ENCODE measurements at places on chromosomes 3 and 15.

DNA sequence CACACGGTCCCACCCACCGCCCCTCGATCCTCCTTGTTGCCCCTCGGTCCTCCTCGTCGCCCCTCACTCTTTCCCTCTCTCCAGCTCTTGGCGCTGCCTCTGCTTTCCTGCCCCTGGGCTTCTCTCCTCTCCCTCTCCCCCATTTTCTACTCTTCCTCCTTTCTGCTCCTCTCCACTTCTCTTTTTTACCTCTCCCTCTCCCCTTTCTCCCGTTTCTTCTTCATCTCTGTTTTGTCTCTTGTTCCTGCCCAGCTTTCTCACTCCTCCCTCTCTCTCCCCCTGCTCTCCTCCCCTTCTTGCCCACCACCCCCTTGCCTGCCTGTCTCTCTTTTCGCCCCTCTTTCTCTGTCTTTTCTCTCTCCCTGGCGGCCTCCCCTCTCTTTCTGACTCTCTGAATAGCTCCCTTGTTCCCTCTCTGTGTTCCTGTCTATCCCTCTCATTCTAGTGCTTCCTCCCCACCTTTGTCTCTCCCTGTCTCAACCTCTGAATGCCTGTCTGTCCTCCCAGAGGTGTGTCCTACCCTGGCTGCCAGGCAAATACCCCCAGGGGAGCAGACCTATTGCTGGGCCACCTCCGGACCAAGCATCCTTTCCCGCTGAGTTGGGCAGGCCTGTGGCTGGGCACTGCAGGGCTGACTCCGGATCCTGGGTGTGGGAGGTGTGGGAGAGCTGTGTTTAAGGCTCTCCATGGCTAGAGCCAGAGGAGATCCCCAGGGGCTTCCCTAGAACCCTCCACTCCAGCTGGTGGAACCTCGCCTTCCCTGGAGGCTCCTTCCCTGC, 41.0 kb downstream of the EPHB3 start:
- no peak for DNase-seq

DNA sequence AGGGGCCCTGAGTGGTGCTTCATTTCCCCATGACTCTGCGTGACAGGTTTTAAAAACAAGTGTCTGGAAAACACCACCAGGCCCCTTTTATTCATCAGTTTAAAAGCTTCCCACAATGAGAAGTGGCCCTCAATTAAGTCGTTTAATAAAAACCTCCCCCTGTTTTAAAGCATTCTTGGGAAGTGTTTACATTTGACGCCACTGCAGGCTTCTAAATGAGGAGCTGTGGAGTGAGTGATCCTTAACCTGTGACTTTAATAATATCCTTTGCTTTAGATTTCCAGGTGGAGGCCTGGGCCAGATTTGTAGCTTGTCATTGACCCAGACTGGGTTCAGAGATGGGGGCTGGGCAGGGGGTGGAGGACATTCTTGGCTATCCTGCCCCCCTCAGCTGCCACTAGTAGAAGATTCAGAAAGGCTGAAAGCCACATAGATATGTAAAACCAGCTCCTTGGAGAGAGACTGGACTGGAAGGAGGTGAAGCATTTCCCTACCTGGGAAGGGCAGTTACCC, 11.3 kb downstream of the CGNL1 start:
- no peak for DNase-seq

DNA sequence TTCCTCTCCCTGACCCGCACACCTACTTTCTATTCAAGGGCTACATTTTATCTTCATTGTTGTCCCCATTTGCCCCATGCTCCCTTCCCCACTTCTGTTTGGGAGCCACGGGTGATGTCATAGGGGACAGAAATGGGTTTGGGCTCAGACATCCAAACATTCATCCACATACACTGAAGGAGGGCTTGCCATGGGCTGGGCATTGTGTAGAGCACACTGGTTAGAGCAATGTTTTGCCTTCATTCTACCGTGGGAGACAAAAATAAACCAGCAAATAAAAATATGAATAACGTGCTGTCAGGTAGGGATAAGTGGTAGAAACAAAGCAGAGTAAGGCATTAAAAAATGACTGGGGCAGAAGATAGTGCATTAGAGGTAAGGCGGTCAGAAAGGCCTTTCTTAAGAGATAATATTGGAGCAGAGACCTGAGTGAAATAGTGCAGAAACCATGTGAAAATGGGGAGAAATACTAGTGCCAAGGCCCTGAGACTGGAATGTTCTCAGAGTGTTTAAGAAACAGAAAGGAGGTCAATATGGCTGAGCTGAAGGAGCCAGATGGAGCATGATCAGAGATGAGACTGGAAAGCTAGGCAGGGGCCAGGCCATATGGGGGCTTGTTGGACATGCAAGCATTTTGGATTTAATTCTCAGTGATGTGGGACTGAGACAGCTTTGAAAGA, 40.9 kb upstream of the CLSTN2 start:
- no peak for DNase-seq

- peak; percentile 95 for DNase-seq
These were observed at the start of gene PLCD1 for GRCh38 chr3:38029400-38030125. Gene PLCD1, minus strand, starts transcription at chr3:38029642. Its CDS starts 103 bp downstream, at chr3:38029539.

DNA sequence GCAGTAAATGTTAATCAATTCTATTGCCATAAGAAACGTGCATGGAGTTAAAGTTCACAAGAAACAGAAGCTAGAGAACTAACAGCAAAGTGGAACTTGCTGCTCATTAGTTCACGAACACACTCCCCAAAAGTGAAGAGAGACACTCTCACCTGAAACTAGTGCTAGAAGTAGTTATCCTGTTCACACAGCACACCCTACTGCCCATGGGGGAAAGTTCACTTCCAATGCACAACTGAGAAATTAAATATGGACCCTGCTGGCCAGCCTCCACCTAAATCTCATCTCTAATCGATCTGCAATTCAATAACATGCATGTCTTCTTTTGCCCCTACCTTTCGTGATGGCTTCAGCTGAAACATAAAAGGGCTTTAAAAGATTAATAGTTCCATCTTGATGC, 39.4 kb upstream of the FRMD4B start:
- DNase-seq = peak; percentile 34

DNA sequence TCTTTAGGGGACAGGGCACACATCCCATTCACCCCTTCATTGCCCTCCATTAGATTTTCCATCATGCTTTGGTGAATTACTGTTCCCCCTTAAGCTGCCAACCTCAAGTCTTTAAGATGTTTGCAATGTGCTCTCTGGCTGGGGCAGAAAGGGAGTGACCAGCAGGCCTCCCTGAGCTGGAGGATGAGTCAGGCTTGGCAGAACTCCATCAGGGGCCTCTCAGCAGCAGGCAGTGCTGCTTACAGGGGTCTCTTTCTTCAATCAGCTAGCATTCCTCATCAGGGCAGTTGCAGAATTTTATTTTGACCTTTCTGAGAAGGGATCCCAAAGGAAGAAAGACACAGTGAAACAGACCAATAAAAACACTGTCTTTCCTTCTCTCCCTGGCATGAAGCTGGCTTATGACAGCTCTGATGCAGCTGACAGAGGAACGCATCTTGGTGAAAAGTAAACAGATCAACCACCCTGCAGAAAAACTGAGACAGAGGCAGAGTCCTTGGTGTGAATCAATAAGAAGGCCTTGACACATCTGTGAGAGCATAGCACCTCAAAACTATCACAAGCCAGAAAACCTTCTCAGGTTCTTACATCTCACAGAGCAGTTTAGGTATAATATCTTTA, 88.7 kb upstream of the MRPL3 start:
- DNase-seq = peak; percentile 71

Data from GM03348 (cell line).